DND-41 (cell line): ENCODE measurements at places on chromosomes 13 and 19.

DNA sequence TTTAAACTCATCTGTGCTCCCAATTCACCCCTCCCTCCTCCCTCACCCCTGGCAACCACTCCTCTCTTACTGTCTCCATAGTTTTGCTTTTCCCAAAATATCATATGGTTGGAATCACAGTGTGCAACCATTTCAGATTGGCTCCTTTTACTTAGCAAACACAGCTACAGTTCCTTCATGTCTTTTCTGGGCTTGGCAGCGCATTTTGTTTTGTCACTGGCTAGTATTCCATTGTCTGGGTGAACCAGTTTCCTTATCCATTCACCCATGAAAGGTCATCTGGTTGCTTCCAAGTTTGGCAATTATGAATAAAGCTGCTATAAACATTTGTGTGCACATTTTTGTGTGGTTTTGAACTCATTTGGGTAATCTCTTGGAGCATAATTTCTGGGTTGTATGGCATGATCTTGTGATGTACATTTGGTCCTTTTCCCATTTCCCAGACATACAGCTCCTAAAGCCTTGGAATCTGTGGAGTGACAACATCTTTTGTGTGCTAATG lies 23.9 kb upstream of the GAS6 start:
- no peak overlapping the region for H3K4me3 ChIP-seq
- no peaks in the 10 kb centered on the region for H3K4me1 ChIP-seq
- no peaks in the 10 kb centered on the region for H3K36me3 ChIP-seq
- no peak overlapping the region for H3K27ac ChIP-seq

DNA sequence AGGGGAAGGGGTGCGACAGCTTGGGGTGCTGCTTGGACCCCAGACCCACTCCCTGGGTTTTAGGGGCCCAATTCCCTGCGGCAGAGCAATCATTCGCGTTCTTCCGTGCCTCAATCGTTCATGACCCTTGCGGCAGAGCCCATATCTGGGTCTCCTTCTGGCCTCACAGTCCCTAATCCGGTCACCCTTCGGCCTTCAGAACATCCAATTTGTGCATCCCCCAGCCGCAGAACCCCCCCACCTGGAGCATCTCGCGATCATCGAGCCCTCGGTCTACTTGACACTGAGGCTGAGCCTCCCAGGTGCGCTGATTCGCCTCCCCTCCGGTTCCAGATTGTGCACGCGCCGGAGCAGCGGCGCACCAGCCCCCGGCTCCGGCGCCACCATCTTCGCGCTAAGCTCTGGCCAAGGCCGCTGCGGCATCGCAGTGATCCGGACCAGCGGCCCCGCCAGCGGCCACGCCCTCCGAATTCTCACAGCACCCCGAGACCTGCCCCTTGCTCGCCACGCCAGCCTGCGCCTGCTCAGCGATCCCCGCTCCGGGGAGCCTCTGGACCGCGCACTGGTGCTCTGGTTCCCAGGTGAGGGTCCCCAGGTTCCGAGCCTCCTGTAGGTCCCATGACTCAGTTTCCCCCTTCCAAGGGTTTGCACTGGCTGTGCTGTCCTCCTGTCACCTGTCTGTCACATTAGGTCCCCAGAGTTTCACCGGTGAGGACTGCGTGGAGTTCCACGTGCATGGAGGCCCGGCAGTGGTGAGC lies 501 bp downstream of the GTPBP3 start:
- peak overlapping the region; percentile 60 for H3K4me3 ChIP-seq
- peaks cover 52% of the 10 kb centered on the region for H3K4me1 ChIP-seq
- DNase-seq = peak; percentile 52
- no peaks in the 10 kb centered on the region for H3K27me3 ChIP-seq
- peaks cover 32% of the 10 kb centered on the region for H3K36me3 ChIP-seq
- peak overlapping the region; percentile 79 for H3K27ac ChIP-seq

DNA sequence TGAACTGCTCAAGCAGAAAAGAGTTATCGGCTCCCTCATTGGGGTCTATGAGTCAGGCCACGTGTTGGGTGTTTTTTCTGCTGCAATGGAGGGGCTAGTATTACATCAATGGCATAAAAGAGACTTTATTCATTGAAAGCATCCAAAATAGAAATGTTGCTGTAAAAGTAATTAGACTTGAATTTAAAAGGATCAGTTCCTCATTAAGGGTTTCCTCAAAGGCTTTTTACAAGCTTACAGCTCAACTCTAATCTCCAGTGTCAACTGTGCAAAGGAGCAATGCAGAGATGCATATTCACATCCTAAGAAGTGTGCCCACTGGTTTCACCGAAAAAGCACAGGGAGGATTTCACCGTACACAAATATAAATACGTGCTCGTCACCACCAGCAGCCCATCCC lies 300.3 kb downstream of the FOXO1 start:
- H3K4me3 ChIP-seq = no peak overlapping the region
- no peak for DNase-seq
- no peaks in the 10 kb centered on the region for H3K4me1 ChIP-seq
- no peaks in the 10 kb centered on the region for H3K36me3 ChIP-seq
- no peaks in the 10 kb centered on the region for H3K27me3 ChIP-seq

DNA sequence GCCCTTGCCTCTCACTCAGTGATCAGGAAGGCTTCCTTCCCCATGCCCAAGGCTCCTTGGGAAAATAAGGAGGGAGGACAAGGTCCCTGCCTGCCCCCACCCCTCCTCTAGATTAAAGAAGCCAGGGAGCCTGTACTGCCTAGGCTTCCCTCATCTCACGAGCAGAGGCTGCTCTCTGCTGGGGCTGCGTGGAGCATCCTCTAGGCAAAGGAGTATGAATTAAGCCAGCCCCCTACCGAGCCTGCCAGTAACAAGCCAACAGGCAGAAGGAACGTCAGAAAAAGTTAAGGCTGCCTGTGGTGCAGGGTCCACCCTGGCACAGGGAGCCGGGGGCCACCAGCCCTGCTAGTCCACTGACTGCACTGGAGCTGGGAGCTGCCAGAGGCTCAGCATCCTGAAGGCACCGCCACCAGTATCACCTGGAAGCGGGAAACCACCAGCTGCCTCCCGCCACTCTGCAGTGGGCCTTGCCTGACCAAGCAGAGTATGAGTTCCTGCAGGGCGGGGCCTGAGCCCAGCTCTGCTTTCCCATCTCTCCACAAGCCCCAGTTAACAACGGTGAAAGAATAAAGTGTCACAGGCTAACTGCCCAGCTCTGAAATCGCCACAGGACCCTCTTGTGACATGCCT lies 6.8 kb downstream of the NAPA start:
- no peak for DNase-seq
- no peaks in the 10 kb centered on the region for H3K27me3 ChIP-seq
- peaks cover 19% of the 10 kb centered on the region for H3K36me3 ChIP-seq
- no peak overlapping the region for H3K27ac ChIP-seq
- peaks cover 12% of the 10 kb centered on the region for H3K4me1 ChIP-seq
- no peak overlapping the region for H3K4me3 ChIP-seq

- DNase-seq = no peak
- H3K36me3 ChIP-seq = no peaks in the 10 kb centered on the region
- peaks cover 4% of the 10 kb centered on the region for H3K27me3 ChIP-seq
- H3K4me3 ChIP-seq = no peak overlapping the region
These were observed 43.2 kb upstream of the GRTP1 start for GRCh38 chr13:113407103-113407530.

- no peak overlapping the region for H3K4me3 ChIP-seq
- no peaks in the 10 kb centered on the region for H3K27me3 ChIP-seq
- no peaks in the 10 kb centered on the region for H3K4me1 ChIP-seq
These were observed 384.9 kb downstream of the KCNRG start for GRCh38 chr13:50400035-50400726.

GRCh38 chr13:98978280-98978679 lies 416 bp upstream of the DOCK9 start:
- H3K36me3 ChIP-seq = no peaks in the 10 kb centered on the region
- no peaks in the 10 kb centered on the region for H3K27me3 ChIP-seq
- peak overlapping the region; percentile 89 for H3K27ac ChIP-seq
- no peak for DNase-seq
- no peak overlapping the region for H3K4me3 ChIP-seq

DNA sequence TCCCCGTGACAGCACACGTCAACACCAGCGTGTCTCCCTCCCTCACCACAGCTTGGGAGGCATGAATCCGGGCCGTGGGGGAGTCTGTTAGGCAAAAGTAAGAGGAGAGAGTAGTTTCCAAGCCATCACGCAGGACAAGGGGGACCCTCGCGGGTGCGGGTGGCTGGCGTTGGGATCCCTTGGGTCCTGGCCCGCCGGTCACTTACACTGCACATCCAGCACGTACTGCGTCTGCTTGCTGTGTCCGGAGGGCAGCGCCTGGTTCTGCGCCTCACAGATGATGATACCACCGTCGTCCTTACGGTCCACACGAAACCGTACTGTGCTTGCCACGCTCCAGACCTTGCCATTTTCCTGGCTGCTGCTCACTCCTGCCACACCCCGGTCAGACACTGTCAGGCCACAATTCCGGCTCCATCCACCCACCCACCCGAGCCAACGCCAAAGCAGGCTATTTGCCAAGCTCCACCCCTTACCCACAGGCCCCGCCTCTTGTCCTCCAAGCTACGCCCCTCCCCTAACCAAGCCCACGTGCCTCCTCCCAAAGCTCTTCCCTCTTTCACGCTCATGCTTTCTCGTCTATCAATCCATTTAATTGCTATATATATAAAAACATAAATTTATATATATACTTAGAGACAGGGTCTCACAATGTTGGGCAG lies 6.6 kb upstream of the ZNF428 start:
- no peak overlapping the region for H3K4me3 ChIP-seq
- no peaks in the 10 kb centered on the region for H3K36me3 ChIP-seq
- H3K4me1 ChIP-seq = no peaks in the 10 kb centered on the region
- DNase-seq = peak; percentile 26

GRCh38 chr13:59532405-59532804 lies 631.3 kb downstream of the DIAPH3 start:
- H3K27ac ChIP-seq = no peak overlapping the region
- H3K4me3 ChIP-seq = no peak overlapping the region
- H3K27me3 ChIP-seq = no peaks in the 10 kb centered on the region
- DNase-seq = no peak
- H3K36me3 ChIP-seq = no peaks in the 10 kb centered on the region

DNA sequence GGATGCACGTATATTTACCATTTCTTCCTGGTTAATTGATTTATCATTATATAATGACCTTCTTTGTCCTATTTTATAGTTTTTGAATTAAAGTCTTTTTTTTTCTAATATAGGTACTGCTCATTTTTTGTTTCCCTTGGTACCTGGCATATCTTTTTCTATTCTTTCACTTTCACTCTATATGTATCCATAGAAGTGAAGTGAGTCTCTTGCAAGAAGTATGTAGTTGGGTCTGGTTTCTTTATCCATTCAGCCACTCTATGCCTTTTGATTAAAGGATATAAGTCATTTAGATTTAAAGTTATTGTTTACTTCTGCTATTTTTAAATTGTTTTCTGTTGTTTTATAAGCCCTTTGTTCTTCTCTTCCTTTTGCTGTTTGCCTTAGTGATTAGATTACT lies 194.3 kb upstream of the SLITRK6 start:
- no peak overlapping the region for H3K4me3 ChIP-seq
- H3K36me3 ChIP-seq = no peaks in the 10 kb centered on the region
- no peak for DNase-seq
- no peak overlapping the region for H3K27ac ChIP-seq
- no peaks in the 10 kb centered on the region for H3K27me3 ChIP-seq

DNA sequence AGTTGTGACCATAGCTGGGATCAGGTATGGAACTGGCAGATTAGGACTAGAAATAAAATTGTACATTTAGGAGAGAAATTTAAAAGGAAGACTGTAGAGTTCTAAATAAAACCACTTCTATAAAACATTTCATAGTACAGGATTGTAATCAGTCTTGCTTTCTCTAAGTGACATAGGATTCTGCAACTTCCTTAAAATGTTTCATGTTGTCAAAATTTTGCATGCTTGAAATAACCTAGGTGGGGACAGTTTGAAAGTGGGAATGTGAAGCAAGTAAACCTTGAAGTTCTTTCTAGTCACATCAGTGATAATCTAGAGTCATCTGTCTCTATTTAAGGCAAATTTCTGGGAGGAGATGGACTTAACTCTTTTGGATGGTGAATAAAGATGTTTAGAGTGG lies 6.7 kb downstream of the TM9SF2 start:
- H3K4me3 ChIP-seq = no peak overlapping the region
- peaks cover 29% of the 10 kb centered on the region for H3K36me3 ChIP-seq
- H3K4me1 ChIP-seq = peaks cover 24% of the 10 kb centered on the region
- no peak overlapping the region for H3K27ac ChIP-seq
- no peak for DNase-seq

- DNase-seq = no peak
- H3K36me3 ChIP-seq = no peaks in the 10 kb centered on the region
- H3K4me1 ChIP-seq = no peaks in the 10 kb centered on the region
- H3K4me3 ChIP-seq = no peak overlapping the region
These were observed 14.0 kb downstream of the B3GLCT start for GRCh38 chr13:31213651-31214289.

- H3K36me3 ChIP-seq = no peaks in the 10 kb centered on the region
- no peaks in the 10 kb centered on the region for H3K4me1 ChIP-seq
- DNase-seq = peak; percentile 21
- no peak overlapping the region for H3K4me3 ChIP-seq
- no peaks in the 10 kb centered on the region for H3K27me3 ChIP-seq
- no peak overlapping the region for H3K27ac ChIP-seq
These were observed 1.7 kb upstream of the ELANE start for GRCh38 chr19:850221-850978.

DNA sequence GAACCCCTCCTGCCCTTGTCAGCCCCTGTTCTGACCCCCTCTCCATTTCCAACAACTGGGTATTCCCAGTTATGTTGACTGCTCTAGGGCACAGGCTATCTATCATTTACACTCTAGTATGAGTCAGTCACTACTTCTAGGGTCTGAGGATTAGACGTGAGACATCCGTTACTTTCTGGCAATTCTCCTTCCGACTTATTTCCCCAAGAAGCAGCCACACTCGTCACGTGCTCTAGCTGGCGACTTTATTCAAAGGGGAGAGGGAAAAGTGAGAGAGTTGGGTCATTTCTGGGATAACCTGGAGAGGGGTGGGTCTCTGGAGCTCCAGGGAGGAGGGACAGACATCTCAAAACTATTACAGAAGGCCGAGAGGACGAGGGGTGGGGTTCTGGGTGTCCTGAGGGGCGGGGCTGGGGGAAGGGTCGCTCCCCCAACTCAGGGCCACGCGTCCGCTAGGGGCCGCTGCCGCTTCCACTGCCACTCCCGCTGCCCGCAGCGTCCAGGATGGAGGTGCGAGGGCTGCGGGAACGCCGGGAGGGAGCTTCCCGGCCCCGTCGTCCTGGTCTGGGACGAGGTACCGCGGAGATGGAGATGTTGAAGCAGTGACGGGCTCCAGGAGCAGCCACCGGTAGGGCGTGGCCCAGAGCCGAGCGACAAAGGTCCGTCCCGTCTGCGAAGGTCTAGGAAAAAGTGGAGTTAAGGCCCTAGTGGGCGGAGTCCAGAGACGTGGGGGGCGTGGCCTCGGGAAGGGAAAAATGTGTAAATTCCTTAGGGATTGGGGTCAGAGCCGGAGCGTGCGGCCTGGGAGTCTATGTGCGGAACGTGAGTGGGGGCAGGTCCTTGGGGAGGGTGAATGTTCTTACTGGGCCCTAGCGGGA lies 8.9 kb downstream of the RTBDN start:
- DNase-seq = no peak
- peaks cover 7% of the 10 kb centered on the region for H3K4me1 ChIP-seq
- no peaks in the 10 kb centered on the region for H3K27me3 ChIP-seq

- no peaks in the 10 kb centered on the region for H3K27me3 ChIP-seq
- H3K4me1 ChIP-seq = peaks cover 3% of the 10 kb centered on the region; the same call in 1 of the 2 replicates
- H3K4me3 ChIP-seq = no peak overlapping the region
- no peak overlapping the region for H3K27ac ChIP-seq
These were observed 7.3 kb downstream of the ZNF555 start for GRCh38 chr19:2848616-2849015.

- H3K36me3 ChIP-seq = peaks cover 20% of the 10 kb centered on the region
- peak within 1 kb of the TSS; percentile 95 for H3K4me3 ChIP-seq
- H3K27ac ChIP-seq = peak within 1 kb of the TSS; percentile 95
- DNase-seq = peak; percentile 88
These were observed at the start of gene FBXL3 for GRCh38 chr13:77026861-77027621. Gene FBXL3, minus strand, starts transcription at chr13:77027159. Its CDS starts 5,299 bp downstream, at chr13:77021860.
